ENCODE measurements at places on chromosomes 4 and X.

DNA sequence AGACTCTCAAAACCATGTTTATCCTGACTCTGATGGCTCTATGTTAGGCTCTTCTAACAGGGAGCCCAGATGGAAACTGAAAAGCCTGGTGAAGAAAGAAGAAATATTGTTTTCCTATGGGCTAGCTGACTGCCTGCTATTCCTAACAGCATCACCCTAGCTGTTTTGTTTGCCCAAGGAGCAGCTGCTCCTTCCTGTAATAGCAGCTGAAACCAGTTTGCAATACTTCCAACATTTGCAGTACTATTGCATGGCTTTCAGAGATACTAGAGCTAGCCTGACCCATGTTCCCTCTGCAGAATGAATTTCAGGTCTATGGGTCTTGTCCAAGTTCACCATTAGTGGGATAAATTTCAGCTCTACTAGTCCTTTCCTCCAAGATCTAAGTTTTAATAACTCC is 495.2 kb downstream of the INPP4B start:
- no peak for DNase-seq

DNA sequence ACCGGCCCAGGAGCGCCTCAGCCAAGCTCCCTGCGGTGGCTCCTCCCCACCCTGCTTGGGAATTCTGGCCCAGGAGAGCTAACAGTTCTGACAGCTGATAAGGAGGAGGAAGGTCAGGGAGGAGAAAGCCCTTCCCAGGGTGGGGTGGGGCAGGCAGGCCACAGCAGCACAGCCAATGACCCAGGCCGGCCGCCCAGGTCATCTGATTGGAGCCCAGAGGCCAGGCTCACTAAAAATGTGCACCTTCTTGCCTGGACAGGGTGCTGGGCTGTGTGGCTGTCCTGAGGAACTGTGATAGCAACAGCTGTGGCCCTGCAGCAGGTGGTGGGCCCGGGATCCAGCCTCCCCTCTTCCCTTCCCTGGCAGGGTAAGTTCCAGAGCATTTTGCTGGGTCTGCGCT is 17.2 kb upstream of the SH3TC1 start:
- DNase-seq, result peak; percentile 56

DNA sequence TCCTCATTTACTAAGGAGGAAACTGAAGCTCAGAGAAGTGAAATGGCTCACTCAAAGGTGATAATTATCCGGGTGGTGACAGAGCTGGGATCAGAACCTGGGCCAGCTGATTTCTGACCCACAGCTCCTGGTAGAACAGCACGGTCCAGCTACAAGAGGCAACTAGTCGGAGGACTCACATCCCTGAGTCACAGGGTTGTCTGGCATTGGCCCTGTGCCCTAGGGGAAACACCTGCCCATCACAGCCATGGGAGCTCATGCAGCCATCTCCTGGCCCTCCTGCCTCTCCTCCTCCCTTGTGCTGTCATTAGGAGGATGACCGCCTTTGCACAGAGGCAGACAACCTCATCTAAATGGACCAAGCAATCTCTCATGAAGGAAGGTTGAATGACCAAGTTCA is 115.2 kb upstream of the TSPAN5 start:
- no peak for DNase-seq

DNA sequence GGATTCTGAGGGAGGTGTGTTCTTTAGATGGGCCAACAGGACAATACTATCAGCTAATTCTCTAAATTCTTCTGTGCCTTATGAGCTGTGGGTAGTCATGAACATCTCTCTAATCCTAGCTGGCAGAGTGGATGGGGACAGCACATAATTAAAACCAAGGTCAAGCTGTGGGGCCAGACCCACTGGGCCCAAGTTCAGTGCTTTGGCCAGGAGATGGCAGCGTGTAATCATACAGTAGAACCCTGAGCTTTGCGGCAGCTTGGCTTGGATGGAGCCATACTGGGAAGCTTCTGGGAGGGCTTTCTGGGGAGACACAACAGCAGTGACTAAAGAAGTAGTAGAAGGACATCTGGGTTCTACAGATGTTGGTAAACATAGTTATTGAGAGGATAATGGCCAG is 140.3 kb upstream of the CXCL13 start:
- no peak for DNase-seq

DNA sequence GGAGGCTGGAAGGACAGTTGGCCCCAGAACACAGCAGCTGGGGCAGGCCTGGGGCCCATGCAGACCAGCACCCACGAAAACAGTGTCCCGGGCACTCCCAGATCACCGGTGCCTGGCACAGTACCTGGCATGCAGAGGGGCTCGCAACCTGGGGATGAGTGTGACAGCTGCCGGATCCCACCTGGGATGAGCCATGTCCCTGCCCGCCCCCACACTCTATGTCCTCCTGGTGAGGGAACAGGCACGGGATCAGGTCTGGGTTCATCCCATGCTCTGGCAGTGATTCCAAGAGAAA is 22.8 kb upstream of the PPP2R2C start:
- no peak for DNase-seq

DNA sequence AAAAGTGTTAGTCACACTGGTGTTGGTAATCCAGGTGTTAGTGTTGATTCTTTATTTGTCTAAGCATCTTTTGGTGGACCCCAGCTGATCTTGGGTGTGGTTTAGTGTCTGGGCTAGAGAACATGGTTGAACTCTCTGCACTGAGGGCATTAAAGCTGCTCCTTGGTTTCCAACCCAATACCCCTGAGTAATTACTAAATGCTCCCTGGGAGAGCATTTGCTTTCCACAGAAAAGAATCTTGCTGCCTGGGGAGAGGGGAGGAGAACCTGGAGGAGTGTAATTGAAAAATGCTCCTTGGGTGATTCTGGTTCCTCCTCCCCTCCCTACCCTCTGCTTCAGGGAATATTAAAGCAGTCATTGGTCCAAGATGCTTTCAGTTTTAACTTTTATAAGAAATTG is 3.1 kb downstream of the GUCY1B1 start:
- no peak for DNase-seq

DNA sequence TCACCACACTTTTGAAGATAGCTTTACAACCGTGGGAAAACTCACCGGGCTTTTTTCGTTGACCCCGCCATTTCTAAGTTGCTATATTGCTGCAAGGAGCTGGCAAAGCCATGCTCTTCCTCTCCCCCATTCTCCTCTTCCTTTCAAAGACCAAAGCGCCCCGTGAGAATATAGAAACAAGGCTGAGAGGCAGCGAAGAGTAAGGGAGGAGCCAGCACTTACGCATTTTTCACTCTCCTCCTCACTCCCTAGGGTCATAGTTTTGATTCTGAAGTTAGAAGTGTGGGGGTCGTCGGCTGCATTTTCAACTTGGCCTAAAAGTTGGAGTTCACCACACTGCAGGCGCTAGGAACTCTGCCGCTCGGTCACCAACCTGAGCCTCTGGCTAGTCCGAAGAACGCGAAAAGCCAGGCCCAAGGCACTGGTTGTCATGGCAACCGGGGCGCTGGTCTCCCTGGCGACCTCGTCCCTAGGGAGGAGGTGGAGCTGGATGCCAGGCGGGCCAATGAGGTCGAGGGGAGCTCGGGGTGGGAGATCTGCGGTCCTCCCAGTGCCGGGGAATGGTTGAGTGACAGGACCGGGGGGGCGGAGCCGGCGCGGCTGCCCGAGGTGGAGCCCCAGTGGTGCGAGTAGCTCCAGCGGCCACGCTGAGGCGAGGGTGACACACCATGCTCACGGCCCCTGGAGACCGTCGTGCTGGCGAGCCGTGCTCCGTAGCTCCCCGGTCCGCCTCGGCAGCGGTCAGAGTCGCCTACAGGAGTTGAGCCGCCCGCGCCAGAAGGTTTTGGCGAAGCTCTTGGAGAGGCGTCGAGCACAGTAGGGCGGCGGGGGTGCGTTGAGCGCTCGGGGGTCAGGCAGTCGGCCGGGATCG is at the start of gene PTPN13:
Gene PTPN13, plus strand, starts transcription at position 628 of the 871 bp plus-strand sequence. CDS start 40,942 bp downstream, outside the sequence.
- DNase-seq, result peak; percentile 96

- no peak for DNase-seq
Observed at GRCh38 chr4:19375931-19376330, 875.8 kb upstream of the SLIT2 start.

- no peak for DNase-seq
Observed at GRCh38 chr4:85866508-85866907, 391.6 kb downstream of the ARHGAP24 start.

DNA sequence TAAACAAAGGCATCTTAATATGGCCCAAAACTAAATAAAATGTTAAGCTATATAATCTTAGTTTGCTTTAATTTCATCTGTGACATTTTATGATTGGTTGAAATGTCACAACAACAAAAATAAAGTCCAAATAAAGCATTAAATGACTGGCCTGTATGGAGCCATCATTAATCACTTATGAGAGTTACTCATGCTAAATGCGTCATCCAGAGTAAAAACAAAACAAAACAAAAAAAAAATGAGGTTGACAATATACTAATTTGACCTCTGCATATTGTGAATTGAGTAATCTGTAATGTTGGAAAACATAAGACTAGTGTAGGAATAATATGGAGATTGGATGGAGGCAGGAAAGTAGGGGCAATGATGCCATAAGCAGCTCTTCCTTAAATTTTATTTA is 139.7 kb downstream of the MAPK10 start:
- no peak for DNase-seq

DNA sequence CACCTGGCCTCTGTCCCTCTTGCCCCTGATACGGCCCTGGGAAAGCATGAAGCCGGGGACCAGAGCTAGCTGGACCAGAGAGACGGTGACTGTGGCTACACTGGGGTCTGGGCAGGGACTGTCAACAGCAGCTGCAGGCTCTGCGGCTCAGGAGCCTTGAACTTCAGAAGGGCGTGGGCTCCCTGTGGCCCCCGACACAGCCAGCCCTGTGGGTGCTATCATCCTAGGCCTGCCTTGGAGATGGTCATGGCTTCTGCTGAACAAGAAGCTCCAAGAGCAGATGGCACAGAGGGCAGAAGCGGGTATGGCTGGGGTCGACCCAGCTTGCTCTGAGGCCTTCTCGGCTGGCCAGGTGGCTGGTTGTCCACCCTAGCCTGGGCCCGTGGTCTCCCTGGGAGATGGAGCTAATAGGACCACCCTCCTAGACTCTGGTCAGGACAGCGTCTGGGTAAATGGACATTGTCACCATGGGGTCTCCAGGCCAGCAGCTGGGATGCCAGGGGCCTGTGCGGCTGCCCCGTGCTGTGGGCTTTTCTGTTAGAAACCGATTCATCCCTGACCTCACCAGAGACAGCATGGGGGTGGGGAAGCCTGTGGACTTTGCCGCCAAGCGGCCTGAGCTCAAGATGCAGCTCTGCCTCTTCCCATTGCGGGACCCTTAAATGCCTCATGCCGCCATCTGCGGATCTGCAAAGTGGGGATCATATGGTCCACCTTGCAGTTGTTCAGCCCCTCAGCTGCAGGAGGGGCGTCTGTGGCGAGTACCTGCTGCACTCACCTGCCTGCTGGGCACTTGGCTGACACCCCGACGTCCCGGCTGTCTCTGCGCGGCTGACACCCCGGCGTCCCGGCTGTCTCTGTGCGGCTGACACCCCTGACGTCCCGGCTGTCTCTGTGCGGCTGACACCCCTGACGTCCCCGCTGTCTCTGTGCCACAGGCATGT is 21.1 kb downstream of the CPZ start:
- DNase-seq, result no peak

DNA sequence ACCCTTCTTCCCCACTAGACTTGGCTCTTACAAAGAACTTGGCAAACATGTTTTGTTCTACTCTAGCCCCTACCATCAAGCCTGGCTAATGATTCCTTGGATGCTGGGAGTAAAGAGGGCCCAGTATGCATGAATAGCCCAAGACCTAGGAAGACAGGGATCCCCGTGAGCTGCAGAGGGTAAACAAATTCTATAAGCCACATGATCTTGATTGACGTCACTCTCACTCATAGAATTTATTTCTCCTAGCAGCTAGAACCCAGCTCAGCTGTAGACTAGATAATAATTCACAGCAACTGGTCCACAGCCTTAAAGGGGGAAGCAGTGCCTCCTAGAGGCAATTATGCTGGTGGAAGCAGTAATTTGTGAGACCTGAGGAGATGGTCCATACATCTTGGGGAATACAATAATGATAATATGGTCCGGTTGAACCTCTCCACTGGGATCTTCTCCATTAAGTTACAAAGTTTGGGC is 16.1 kb upstream of the USO1 start:
- no peak for DNase-seq

DNA sequence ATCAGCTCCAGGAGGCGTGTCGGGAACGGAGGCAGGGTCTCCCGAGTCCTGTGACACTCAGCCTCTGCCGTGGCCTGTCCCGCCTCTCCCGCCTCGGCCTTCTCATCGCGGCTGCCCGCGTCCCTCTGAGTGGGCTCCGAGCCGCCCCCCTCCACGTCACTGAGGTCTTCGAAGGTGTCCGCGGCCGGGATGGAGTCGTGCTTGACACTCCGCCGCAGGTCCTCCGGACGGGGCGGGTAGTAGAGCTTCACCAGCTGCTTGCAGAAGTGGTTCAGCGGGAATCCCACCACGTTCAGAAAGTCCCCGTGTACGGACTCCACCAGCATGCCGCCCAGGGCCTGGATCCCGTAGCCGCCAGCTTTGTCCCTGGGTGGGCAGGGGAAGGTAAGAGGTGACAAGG is 25.0 kb downstream of the ASMTL start:
- no peak for DNase-seq

DNA sequence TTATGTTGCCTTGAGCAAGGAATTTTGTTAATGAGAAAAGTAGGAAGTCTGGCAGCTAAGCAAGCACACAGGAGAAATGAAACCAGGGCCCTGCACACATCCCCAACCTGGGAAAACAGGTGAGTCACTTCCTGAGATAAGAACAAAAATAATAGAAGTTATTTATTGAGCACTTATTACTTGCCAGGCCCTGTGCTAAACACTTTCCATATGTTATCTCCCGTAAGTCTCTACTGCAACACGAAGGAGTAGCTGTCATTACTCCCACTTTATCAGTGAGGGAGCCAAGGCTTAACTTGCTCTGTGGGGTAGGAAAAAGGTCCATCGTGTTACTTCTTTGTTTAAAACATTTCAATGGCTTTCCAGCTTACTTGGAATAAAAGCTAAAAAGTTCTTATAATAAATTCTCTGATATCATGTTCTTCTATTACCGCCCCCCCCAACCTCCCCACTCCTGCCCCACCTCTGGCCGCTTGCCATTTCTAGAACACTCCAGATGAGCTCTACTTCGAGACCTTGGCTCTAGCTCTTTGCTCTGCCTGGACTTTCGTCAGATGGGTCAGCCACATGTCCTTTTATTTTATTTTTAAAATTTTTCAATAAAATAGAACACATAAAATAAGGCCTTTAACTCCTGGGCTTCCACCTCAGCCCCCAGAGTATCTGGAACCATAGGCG is 36.3 kb upstream of the PLAC8 start:
- DNase-seq, result no peak

DNA sequence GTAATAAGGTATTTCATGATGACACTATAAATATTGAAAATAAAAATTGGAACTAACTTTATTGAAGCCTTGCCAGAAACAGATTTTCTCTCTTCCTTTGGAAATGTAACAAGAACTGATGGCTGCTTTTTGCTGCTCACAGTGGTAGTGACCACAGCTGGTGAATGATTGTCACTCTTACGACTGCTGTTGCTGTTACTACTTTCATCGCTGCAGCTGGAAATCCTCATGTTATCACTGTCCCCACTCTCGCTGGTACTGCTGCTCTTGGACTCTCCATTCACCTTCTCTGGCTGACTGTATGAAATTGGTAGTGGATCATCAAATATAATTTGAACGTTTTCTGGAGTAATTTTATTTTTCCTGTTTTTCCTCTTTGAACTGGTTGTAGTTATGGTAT is 28.5 kb upstream of the COX18 start:
- no peak for DNase-seq
